Occipital lobe (tissue), 3 donors: ENCODE measurements at places on chromosomes 4 and X. TPM values are rescaled to one million over a fixed set of nuclear protein-coding genes. Genes with fewer than 3 reads are reported as not detected.

Gene GRID2
- total RNA-seq = 21.8 TPM

Gene PPID
- total RNA-seq = 27.1 TPM

Gene GYPE
- total RNA-seq = 0.31 TPM

Gene PWWP3B
- 1.4 TPM for total RNA-seq
